NCI-H446 treated with DMSO at 0.1 percent for 48 hours (cell line): ENCODE measurements at places on chromosomes 4 and X.

DNA sequence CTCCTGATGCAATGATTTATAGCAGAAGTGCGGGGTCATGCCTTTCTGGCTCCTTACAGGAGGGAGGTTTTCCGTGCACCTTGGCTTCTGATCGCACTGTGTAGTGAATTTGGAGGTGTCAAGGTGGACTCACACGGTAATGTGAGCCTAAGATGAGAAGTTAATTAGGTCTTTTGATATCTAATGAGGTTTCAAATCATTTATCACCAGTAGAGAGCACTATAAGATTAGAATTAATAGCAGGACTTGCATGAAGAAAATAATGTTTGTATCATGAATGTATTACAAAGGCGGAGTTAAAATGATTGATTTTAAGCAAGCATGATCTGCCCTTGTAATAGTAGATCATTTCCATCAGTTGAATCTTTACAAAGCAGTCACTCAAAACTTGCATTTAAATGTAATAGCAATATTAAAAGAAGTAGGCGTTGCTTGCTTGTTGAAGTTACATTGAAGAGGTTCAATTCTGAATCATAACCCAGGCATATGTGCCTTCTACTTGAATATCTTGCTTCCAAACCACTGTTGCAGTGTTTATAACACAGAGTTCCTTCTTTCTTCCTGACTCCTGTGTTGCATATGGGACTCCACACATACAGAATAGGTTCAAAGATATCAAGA, 152.1 kb downstream of the FMR1NB start:
- no peak for DNase-seq

DNA sequence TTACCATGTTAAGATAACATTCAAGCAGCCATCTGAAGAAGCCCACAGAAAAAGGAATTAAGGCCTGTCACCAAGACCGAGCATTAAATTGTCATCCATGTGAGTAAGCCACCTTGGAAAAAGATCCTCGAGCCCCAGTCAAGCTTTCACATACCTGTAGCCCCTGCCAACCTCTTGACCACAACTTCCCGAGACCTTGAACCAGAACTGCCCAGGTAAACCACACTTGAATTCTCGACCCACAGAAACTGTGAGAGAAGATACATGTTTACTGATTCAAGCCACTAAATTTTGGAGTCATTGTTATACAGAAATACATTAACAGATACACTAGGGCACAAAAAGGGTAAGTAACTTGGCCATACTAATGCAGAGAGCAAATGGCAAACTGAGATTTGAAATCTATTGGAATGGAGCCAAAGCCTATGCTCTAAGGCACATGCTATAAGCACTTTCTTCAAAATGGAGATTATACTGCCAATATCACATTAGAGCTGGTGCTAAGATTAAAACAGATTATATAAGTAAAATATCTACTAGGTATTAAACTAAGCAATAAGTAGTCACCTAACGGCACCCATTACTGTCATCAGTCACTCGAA, 49.5 kb downstream of the FAM13A start:
- no peak for DNase-seq

DNA sequence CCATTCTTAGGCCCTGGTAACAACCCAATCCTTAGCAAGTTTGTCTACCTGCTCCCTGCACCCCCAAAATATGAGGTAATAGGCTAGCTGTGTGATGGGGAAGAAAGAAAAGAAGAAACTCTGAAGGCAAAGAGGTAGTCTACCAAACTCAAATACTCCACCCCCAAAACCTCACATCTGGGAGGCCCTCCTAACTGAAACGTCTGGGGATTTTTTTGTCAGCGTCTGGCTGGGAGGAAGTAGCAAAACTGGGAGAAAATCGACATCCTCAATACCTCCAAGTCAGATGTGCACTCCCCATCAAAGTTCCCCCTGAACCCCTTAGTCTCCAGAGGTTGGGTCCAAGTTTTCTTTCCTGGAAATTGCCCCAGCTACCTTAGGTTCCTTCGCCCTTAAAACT, 1.0 kb downstream of the LAMP2 start:
- DNase-seq: no peak

DNA sequence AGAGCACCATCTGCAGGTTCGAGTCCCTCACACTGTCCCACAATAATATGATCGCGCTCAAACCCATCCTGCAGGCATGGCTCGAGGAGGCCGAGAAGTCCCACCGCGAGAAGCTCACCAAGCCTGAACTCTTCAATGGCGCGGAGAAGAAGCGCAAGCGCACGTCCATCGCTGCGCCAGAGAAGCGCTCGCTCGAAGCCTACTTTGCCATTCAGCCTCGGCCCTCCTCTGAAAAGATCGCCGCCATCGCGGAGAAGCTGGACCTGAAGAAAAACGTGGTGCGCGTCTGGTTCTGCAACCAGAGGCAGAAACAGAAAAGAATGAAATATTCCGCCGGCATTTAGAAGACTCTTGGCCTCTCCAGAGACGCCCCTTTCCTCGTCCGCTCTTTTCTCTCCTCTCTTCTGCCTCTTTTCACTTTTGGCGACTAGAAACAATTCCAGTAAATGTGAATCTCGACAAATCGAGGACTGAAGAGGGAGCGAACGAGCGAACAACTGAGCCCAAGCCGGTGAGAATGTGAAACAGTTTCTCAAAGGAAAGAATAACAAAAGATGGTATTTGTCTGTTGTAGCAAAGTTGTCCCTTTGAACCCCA, 1.9 kb downstream of the POU4F2 start:
- no peak for DNase-seq

GRCh38 chr4:133865612-133866327, 335.8 kb downstream of the PABPC4L start:
- no peak for DNase-seq
